ENCODE measurements at places on chromosomes 2 and 18. TPM values are rescaled to one million over a fixed set of nuclear protein-coding genes. Genes with fewer than 3 reads are reported as not detected.

Gene ERFE
- not detected for polyA plus RNA-seq

Gene TRIM43
- not detected for polyA plus RNA-seq

Gene ACKR3
- 4.5 TPM for polyA plus RNA-seq

Gene THADA
- 20.3 TPM for polyA plus RNA-seq

Gene TMEM169
- polyA plus RNA-seq = 2.4 TPM

Gene AKAIN1
- not detected for polyA plus RNA-seq

Gene CRYGC
- polyA plus RNA-seq = not detected

Gene GALNT14
- polyA plus RNA-seq = not detected

Gene POTEE
- 0.21 TPM for polyA plus RNA-seq

Gene ABCG8
- polyA plus RNA-seq = 0.10 TPM

GRCh38 chr2:26651799-26652198, 10.6 kb upstream of the CIB4 start:
- no peak for DNase-seq

- DNase-seq = no peak
These were observed 6.7 kb upstream of the UGT1A5 start for GRCh38 chr2:233705911-233706506.

- DNase-seq = no peak
These were observed 43.2 kb downstream of the ANKMY1 start for GRCh38 chr2:240514631-240515030.

- DNase-seq = no peak
These were observed 82.2 kb downstream of the RAB31 start for GRCh38 chr18:9790261-9790660.

DNA sequence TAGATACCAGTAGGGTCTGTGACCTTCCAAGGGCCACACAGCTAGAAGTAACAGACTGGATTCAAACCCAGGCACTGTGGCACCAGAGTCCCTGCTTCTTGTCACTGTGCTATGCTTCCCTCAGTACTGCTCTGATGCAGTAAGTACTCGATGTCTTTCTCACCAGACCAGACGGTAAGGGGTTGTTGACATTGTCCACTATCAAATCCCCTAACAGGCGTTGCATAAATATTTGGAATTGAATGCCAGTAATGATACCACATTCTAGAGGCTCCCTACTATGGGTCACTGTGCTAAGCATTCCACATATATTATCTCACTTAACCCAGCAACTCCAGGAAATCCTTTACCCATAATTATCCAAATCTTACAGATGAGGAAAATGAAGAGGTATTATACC, 223.1 kb downstream of the C1D start:
- DNase-seq = no peak

DNA sequence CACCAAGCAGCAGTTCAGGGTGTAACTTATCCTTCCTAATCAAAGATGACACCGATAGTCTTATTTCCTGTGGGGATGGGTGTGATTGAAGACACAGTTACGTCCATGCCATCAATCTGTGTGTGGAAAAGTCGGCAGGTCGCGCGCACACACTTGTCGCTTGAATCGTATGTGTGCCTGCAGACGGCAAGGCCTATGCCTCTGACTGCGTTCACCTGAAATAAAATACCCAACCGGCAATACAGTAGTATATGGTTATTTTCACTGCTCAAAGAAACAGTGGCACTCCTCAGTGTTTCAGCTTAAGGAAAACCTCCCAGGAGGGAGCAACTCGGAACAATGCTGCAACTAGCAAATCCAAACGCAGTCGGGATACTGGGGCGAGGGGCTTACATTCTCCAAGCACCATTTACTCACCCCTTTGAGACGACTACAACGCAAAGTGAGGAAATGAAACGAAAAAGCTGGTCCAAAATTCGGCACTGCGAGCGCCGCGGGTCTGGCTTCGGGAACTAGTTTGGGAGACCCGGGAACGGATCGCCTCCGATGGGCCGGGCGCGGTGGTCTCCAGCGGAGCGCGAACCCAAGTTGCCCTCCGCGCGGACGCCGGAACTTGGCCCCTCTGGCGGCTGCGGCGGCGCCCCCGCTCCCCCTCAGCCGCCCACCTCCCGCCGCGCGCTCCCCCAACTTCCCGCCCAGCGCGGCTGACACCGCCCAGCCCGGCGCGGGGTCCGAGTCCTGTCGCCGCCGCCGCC, 675 bp downstream of the PRKD3 start:
- peak; percentile 51 for DNase-seq

DNA sequence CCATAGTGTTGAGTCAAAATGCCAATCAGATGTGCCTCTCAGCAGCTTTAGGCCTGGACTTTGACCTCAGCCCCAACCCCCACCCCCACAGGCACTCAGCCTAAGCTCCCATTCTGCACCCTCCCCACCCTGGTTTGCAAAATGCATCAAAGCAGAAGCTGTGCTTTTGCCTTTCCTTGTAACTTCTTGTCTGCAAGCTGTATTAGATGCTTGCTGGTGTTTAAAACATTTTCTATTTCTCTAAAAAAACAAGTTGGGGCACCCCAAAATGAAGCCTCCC, 26.6 kb upstream of the STEAP3 start:
- DNase-seq = no peak

DNA sequence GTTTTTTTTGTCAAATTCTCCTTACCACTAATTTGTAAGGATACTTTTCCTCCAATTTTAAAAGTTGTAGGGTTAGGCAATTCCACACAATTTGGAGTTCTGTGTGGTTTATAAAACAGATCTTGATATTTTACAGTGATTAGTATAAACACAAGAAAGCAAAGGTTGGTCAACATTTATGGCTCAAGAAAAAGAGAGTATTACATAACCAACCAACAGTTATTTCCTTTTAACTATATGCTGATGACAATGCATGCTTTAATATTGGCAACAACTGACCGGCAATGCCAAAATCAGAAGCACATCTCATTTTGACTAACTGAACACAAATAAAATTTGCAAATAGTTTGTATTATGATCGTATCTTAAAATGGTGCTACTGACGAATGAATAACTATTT, 137.2 kb downstream of the CDH2 start:
- DNase-seq = no peak

GRCh38 chr18:49111191-49111988, 160.6 kb upstream of the SMAD7 start:
- no peak for DNase-seq

DNA sequence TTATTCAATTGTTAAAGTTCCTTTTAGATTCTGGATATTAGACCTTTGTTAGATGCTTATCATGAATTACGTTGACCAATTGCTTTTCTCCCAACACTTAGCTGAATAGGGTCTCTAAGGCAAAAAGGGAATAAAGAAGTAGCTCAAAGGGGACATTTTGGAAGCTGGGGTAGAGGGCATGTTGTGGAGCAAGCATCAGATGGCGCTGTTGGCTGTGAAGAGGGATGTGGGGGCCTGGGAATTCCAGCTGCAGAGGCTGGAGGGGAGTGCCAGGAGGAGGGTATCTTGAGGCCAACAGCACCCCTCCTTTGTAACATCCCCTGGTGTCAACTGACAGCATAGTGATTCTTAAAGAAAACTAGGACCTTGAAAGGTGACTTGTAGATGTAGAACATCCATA, 198.2 kb downstream of the ADCYAP1 start:
- no peak for DNase-seq

GRCh38 chr2:222353993-222354392, 55.2 kb upstream of the PAX3 start:
- DNase-seq = no peak

DNA sequence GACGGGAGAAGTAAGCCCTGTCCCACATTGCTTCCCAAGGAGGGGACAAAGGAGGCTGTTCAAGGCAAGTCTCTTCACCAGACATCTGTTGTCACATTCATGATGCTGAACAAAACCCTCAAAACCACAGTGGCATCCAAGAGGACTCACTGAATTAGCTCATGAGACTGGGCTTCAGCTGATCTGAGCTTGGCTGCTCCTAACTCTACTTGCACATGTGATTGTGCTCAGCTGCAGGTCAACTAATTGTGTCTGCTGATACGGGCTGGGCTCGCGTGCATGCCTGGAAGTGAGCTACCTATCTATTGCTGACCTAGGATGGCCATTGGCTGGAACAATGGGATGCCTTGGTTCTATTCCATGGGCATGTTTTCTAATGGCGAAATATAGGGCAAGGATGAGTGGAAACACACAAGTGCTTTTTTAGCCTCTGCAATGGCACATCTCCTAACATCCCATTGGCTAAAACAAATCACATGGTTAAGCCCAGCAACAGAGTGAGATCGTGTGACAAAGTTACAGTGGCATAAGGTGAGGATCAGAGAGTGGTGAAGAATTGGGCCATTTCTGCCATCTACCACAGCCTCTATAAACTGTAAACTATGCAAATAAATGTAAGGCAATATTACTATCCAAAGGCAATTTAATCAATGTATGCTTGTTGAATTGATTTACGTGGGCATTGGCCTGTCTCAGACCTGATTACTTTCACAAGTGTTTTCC, 52.9 kb upstream of the CAPN13 start:
- DNase-seq = no peak

GRCh38 chr2:135525786-135526185, 5.2 kb downstream of the ZRANB3 start:
- DNase-seq = no peak

DNA sequence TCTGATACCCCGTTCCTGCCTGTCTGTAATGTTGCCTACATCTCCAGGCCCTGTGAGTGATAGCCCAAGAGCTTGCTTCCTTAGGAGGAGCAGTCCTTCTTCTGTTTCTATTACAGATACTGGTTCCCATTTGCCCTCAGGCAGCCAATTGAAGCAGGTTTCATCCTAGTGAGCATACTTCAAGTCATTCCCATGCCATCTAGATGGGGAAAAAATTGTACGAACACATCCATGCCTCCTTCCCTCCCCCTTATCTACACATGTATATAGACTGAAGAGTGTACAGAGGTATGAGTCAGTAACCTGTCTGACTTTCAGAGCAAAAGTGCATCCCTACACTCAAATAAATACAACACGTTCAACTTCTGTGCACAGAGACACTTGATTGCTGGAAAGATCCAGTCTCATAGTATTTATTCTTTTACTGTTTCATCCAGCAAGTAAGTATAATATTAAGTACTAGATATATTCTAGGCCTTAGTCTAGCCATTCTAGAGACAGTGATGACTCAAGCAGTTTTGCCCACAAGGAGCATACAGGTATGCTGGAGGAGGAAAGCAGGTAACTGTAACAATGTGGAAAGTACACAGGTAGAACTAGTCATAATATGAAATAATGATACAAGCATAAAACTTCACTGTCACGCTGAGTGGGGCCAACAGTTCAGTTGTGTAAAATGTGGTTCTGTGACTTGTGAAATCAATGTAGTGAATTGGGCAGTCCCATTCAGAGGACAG, 153.4 kb downstream of the MGAT5 start:
- no peak for DNase-seq

- no peak for DNase-seq
These were observed 63.2 kb downstream of the GNAL start for GRCh38 chr18:11752116-11752911.

DNA sequence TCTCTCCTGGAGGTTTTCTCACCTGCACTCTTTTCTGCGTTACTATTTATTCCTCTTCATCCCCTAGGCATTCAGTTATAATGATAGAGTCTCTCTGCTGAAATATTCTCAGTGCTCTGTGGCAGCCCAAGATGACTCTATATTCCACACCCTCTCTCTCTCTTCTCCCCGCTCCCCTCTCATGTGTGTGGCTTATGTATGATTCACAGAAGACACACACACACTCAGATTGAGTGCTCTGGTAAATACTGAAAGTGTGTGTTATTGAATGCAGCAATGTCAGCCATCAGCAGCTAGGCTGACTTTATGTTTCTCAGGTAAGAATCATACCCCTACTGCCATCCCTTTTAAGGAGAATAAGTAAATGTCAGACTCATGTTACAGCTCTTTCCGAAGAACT, 201.2 kb downstream of the SLC4A10 start:
- DNase-seq = no peak

DNA sequence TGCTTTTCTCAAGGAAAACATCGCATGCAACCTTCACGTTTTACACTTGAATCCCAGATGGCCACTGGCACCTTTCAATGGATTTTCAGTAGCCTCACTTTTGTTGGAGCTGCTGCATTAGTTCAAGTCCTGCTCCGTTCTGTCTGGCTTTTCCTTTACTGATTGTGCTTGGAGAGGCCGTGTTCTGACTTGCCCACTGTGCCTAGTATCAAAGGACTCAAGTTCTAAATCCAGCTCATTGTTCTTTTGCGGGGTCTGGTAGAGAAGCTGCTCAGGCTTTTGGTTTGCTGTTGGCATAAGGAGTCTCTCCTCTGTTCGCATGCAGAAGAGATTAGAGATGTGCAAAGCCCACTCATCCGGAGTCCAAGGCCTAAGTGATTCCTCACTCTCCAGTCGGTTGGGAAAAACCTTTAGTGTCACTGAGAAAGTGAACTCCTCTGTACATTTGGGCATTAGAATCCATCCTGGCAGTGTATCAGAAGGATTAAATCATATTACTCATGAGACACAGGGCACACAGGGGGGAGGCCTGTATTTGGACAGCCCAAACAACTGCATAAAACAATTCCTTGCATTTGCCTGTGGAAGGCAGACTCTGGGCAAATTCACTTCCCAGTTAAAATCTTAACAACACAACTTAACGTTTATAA, 69.7 kb downstream of the NCK2 start:
- DNase-seq = no peak

- DNase-seq = no peak
These were observed 125.7 kb downstream of the KCTD1 start for GRCh38 chr18:26422472-26423162.

GRCh38 chr2:219530048-219530963, 13.3 kb downstream of the CHPF start:
- DNase-seq = peak; percentile 83

GRCh38 chr18:74171910-74172606, 23.7 kb downstream of the TIMM21 start:
- DNase-seq = no peak

DNA sequence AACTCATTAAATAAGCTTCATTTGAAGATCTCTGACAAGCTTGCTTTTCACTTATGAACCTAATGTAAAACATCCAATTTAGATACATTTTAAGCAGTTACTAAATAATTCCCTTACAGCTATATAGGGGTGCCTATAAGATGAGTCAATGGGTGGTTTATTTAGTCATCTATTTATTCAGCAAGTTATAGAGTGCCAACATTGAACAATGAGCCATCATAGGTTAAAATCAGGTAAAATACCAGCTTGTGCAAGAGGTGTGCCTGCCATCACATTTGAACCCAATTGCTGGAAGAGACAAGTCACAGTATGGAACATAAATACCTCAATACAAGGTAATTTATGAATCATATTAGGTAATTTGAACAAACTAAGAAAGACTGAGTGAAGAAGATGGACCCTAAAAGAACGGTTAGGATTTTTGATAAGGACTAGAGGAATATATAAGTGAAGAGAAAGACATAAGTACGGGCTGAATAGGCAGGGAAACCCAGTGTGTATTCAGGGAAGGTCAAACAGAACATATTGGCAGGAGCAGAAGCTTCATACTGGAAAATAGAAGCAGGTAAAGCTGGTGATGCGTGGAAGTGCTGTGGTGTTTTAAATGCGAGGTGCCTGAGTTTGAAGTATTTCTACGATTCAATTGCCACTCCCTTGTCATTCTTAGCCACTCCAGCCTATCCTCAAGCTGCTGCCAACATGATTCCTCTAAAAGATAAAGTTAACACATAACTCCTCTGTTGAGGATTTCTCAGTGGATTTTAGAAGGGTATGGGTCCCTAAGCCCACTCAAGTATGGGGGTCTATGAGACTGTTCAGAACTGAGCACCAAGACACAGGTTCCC, 18.9 kb upstream of the STAT4 start:
- no peak for DNase-seq

All from CD4-positive, alpha-beta memory T cell (primary cell).